ENCODE measurements at places on chromosomes 6 and 20. TPM values are rescaled to one million over a fixed set of nuclear protein-coding genes. Genes with fewer than 3 reads are reported as not detected.

DNA sequence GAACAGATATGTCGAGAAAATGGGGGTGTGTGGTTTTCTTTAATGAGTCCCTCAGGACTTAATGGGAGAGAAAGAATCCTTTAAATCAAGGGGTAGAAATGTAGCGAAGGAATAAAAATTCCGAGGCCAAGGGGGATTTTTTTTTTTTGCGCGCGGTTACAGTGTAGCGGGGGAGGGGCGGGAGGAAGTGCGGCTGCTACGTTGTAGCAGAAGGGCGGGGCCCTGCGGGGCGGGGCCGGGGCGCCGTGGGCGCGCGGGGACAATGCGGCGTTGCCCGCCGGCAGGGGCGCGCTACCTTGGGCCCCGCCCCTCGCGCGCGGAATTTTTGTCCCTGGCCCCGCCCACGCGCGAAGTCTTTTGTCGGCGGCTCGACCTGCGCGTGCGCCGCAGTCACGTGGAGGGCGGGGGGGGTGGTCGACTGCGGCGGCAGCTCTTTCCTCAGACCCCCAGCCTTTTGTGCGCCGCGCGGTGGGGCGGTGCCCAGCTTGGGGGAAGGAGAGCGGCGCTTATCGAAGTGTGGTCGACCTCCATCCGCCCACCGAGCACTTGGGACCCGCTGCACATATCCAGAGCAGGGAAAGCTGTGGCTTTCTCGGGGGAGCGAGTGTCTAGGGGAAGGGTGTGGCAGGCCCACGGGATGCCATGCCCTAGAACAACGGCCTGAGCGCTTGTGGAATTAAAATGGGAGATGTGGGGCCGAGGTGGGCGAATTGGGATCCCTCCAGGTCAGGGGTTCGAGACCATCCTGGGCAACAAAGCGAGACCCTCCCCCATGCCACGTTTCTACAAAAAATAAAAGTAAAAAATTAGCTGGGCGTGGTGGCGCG lies 1.3 kb downstream of the TUBB start:
- peak; percentile 94 for DNase-seq

GRCh38 chr6:107068691-107069630 lies 41.0 kb downstream of the MTRES1 start:
- no peak for DNase-seq

GRCh38 chr6:168075216-168075615 lies 3.8 kb downstream of the FRMD1 start:
- DNase-seq = no peak

APCDD1L gene
- 0.44 TPM for total RNA-seq

HTR1B gene
- not detected for total RNA-seq

LTA gene
- not detected for total RNA-seq

DNA sequence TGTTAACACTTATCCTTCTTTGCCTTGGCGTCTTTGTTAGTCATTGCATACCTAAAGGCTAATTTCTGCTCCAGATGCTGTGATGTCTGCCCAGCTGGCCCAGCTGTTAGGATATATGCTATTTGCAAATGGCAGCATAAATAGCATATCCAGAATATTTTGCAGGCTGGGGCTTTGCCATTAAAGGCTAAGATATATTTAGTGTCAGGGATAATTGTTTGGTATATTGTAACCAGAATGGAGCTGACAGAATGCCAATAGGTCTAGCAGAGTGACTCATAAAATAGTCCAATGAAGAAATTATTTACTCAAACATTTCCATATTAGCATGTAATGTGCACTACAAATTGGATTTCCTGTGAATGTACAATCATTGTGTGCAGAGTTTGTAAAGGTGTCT lies 584.1 kb upstream of the FLRT3 start:
- DNase-seq = no peak

DNA sequence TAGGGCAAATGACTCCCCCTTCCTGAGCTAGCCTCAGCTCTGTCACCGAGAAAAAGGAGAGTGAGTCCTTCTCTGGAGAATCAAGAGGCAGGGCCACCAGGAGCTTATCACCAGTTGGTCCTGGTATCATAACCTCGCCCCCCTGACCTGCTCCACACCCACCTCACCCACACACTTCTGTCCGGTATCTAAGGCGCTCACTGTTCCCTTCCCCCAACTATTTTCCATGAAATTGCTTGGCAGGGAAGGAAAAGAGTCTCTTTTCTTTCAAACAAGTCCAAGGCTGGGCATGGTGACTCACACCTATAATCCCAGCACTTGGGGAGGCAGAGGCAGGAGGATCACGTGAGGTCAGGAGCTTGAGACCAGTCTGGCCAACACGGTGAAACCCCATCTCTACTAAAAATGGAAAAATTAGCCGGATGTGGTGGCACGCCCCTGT lies 77.6 kb downstream of the ZMYND8 start:
- no peak for DNase-seq

GRCh38 chr6:166563200-166563599 lies 23.3 kb downstream of the RAMACL start:
- no peak for DNase-seq

DNA sequence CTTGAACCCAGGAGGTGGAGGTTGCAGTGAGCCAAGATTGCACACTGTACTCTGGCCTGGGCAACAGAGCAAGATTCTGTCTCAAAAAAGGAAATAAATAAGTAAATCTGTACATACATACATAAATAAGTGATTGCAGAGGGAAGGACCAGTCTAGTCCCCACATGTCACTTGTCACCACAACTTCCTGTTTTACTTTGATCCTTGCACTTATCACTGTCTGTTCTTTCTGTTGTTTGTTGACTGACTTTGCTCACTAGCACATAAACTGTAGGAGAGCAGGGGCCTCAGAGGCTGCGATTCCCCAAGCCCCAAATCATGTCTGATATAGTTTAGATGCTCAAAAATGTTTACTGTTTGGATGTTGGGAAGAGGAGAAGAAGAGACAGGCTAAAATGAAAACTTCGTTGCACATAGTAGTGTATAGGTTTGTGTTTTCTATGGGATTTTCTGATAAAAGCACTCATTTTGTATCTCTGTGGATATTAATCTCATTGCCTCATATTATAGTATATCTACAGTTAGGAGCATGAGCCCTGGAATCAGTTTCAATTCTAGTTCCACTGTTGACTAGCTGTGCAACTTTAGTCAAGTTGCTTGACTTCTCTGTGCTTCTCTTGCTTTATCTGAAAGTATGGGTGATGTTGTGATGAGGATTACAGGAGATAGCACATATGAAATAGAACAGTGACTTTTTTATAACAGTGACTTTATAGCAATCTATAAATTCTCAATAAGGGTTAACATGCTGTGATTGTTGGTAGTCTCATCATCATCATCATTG lies 165.0 kb downstream of the TBC1D7 start:
- no peak for DNase-seq

DNA sequence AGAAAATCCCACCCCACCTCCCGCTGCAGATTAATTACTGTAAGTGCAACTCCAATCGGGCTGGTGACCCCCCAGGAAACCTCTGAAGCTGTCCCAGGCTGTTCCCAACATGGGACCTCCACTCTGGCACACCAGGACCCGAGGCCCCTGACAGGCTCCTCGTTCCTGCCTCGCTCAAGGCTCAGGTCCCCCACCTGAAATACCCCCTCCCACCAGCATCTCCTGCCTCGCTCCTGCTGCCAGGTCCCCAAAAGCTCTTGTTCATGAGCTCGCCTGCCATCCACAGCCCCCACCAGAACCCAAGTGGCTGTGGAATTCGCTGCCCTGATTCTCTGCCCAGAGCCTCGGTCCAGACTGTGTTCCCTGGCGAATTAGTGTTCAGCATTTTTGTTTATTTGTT lies 26.1 kb downstream of the NPEPL1 start:
- DNase-seq = no peak

CCN5 gene
- 63.6 TPM for total RNA-seq

DEFB124 gene
- total RNA-seq = not detected

DNA sequence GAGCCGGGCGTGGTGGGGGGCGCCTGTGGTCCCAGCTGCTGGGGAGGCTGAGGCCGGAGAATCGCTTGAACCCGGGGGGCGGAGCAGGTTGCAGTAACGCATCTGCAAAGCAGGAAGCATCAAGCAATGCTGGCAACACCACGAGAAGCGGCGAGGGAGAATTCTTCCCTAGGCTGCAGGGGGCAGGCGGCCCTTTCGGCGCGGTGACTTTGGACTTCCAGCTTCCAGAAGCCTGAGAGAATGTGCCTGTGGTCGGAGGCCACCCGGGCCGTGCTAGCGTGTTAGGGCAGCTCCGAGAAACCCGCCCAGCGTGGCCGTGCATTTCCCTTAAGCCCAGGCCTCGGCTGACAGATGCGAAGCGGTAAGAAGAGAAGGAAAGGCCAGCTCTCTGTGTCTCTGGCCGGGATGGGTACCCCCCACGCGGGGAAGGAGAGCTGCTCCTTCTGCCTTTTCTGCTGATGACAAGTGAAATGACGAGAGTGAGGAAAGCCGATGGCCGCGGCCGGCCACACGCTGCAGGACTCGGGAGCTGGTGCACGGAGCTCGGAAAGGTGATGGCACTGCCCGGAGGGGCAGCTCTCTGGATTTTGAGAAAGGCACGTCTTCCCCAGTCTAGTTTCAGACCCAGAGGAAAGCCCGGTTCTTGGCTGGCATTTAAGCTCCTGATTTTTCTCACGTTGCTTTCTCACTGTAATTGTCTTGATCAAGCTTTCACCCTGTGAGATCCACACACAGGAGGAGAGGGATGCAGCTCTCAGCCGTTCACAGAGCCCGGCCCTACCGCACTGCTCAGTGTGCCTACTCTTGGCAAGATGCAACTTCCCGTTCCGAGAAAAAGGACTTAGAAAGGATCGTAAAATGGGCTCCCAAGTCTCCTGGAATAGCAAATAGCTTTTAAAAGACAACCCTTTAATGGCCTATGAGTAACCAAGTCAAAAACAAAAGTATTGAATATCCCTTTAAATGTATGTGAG lies 68.3 kb upstream of the EXOC2 start:
- no peak for DNase-seq

GRCh38 chr6:143694560-143694959 lies 16.8 kb downstream of the PHACTR2 start:
- DNase-seq = no peak

DNA sequence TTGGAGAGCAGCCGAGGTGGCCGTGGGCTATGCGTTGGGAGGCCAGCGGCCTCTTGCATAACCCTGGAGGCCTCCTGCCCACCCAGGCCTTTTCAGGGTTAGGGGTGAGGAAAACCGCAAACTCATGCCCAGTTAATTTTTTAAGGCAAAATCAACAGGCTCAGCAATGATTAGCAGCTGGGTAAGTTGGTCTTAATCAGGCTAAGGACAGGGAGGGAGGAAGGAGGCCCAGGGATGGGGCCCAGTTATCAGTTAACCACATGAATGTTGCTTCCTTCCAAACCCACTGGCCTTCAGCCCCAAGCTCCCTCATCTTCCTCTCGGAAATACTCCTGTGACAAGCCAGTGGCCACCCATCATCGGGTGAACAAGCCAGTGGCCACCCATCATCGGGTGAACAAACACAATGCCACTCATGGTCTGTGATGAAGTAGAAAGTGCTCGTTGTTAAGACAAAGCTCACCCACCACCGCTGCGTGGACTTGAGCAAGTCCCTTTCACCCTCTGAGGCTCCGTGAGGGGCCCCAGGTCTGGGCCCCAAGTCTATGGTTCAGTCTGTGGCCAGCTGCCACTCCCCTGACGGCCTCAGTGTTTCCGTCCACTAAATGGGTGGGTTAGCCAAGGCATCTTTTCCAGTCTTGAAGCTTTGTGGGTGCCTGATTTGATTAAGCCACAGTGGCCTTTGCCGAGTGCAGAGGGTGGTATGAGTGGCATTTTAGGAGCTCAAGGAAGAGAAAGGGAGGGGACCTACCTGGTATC lies 39.4 kb downstream of the HNF4A start:
- no peak for DNase-seq

DNA sequence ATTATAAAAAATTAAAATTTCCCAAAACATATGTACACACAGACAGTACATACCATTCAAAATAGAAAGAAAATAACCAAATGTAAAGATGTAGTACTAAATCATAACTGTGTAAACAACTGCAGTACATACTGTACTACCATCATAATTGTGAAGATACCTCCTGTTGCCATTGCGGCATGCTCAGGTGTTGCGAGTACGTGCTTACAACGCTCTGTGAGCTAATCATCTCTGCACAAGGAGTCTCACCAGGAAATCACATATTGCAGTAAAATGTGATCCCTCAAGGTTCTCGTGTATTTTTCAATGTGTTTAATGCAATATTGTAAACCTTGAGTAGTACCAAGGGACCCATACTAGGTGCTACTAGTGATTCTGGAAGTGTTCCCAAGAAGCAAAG lies 22.9 kb downstream of the ASIP start:
- DNase-seq = no peak

C6orf52 gene
- total RNA-seq = not detected

- no peak for DNase-seq
Observed at GRCh38 chr20:20362774-20363433, 5.0 kb upstream of the INSM1 start.

- no peak for DNase-seq
Observed at GRCh38 chr6:82573254-82573972, 209.8 kb downstream of the TPBG start.

DNA sequence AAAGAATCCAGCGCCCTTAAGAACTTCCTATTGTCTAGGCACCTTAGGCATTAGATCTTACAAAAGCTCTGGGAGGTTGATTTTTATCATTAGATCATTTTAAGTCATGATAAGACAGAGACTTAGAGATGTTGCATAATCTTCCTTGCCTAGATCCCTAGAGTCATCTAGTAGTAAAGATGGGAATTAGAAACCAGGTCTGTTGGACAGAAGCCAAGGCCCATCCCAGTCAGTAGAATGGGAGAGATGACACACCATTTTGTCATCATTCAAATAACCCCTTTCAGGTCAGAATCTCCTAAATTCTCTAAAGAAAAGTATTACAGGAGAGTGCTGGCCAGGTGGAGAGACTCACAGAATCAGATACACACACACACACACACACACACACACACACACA lies 579.1 kb downstream of the BMP2 start:
- DNase-seq = no peak

DNA sequence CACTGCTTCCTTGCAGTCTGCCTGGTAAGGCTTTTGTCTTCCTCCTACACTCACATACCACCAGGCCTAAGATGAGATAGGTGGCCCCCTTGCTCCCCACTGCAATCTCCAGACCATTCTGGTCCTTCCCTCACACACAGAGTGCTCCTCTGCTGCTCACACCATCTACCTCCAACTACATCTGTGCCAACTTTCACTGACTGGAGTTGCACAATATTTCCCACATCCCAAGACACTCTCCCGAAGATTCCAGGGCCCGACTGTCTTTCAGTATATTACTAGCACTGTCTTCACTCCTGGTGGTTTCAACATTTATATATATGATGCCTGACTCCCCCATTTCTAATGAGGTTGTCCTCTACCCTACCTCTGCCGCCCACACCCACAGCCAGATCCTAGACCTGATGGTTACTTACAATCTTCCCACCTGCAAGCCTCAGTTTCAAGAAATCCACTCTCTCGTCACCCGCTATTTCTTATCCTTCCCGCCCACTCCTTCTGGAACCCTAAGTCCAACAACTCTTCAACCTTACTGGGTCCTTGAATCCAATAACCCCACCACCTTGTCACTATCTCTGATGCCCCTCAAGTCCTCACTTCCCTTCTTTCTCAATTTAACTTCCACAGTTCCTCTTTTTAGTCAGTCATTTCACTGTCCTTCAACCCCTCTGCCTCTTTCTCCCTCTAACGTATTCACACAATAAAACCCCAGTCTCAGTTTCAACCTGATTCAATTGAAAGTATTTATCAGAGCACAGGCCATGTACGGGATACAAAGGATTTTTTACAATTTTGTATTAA lies 21.6 kb downstream of the RALGAPA2 start:
- DNase-seq = no peak

BANF2 gene
- not detected for total RNA-seq

KCNK15 gene
- 2.2 TPM for total RNA-seq

- DNase-seq = no peak
Observed at GRCh38 chr6:34658605-34659265, 37.8 kb downstream of the ILRUN start.

GRCh38 chr6:15023448-15023847 lies 222.4 kb upstream of the JARID2 start:
- DNase-seq = no peak
